ENCODE measurements at places on chromosomes 11 and 22. TPM values are rescaled to one million over a fixed set of nuclear protein-coding genes. Genes with fewer than 3 reads are reported as not detected.

The CARNS1 gene
- polyA plus RNA-seq = 5.3 TPM

DNA sequence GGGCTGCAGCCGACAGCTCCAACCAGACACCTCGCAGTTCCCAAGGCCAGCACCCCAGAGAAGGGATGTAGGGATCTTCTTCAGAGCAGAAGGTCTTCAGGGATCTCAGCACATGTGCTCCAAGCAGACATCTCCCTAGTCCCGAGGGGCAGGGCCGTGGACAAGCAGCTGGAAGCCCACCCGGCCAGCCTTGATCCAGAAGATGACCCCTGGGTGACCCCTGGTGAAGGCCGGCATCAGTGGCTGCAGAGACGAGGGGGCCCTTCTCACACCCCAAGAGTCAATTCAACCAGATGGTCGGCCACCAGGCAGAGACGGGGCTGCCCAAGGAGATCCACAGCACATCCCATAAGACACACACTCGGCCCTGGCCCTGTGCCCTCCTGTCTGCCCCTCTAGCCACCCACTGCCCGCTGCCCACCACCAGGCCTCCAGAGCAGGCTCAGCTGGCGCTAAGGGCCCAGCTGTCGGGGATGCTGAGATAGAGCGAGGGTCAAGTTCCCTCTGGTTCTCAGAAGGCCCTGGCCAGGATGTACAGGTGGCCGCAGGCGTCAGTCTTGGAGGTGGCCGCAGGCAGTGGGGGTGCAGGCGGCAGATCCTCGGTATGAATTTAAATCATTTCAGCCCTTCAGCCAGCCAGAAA lies 168.3 kb downstream of the BRD1 start:
- no peak for DNase-seq

- DNase-seq = no peak
These were observed 283.5 kb downstream of the TTC28 start for GRCh38 chr22:28395920-28396753.

DNA sequence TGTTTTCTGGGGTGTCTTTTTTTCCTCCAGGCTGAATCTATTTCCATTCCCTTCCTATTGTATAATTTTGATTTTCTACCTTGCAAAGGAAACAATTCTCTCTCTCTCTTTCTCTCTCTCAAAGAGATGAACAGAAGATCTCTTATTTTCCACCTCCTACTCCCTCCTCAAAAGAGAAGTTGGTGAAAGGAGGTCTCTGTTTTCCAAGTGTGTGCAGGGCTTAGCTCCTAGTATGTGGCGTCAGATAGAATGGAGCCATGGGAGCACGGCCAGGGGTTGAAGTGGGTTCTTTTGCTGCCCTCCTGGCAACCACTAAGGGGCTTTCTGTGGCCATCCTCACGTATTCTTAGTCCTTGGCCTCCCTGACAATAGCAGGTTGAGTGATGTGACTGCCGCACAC lies 480 bp downstream of the TRIM34 start:
- DNase-seq = no peak

- no peak for DNase-seq
These were observed 186.9 kb downstream of the MN1 start for GRCh38 chr22:27614650-27615007.

DNA sequence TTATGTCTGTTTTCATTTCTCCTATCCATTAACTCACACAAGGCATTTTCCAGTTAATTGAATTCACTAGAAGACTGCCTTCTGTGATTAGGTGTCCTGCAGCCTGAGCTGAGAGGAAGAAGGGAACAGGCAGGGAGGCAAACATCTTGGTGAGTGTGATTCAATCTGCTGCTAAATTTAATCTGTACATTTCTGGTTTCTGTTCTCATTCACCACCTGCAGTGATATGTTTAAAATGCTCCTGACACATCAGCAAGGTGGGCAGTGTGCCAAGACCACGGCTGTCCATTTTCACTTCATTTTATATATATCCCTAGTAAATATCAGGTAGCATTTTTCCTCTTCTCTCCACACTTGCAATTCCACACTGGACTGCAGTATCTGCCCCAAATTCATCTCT lies 416.5 kb downstream of the TMEM135 start:
- DNase-seq = no peak

DNA sequence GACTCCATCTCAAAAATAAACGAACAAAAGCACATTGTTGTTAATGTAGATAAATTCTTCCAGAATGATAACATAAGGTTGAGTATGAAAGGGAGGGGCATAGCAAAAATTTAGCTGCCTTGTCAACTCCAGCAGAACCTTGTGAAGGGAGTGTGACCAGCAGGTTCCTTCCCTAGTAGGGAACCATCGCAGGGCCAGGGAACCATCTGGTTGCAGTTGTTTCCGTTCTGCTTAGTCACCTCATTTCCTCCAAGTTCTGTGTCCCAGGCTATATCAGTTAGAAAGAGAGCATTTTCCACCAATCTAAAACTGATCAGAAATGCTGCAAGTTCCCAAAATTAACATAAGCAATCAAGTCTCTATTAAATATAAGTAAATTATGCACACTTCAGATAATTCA lies 126.7 kb upstream of the BLID start:
- no peak for DNase-seq

Data from right lung (tissue), 10 donors.